ENCODE measurements at places on chromosomes 16 and 17.

GRCh38 chr16:87216148-87216840 is 100.9 kb downstream of the C16orf95 start:
- DNase-seq, result peak; percentile 60

DNA sequence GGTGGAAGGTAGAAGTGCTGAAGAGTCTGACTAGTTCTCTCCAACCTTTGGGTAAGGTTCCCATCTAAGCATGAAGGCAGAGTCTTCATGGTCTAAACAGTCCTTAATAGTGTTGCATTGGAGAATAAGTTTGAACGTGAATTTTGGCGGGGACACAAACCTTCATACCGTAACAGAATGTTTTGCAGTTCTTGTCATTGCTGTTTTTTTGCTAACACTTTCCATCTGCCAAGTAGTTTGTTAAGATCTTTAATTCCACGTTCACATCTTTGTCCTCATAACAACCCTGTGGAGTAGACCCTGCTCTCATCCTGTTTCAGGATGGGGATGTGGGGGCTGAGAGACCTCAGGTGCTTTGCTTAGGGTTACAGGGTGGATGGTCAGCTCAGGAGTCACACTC is 936.9 kb upstream of the EEF2KMT start:
- DNase-seq, result no peak

DNA sequence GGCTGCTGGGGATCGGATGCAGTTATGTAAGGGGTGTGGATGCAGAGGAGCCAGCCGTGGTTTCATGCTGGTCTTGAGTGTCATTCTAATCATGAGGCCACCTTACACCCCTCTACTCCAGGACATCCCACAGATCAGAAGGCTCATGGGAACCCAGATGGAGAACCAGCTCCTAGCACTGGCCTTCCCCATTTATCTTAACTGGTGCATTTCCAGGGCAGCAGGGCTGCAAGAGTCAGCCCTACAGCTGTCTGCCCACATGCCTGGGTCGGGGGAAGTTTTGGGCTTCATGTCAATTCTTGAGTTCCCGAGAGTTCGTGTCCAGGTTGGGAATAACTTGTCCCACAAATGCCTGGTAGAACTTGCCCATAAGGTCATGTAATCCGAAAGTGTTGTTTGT is 29.1 kb downstream of the RPTOR start:
- DNase-seq, result no peak

DNA sequence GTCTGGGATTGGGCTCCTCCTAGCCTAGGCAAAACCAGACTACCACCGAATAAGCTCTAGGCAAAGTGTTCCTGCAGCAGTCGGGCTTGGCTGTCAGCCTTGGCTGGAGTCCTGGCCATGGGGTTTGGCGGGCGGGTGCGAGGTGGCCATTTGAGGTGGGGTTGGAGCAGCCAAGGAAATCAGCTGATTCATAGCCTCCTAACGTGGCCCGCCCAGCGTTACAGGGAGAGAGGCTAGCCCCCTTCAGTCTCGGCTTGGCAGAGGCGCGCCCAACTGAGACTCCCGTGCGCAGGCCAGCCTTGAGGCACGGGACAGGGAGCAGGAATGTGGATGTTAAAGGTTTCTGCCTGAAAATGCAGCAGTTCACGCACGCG is 1.9 kb downstream of the PMP22 start:
- peak; percentile 91 for DNase-seq

GRCh38 chr16:6528217-6528616 is 804.4 kb upstream of the RBFOX1 start:
- no peak for DNase-seq

- DNase-seq, result no peak
Measured at GRCh38 chr16:12253731-12254130, 277.2 kb downstream of the SNX29 start.

DNA sequence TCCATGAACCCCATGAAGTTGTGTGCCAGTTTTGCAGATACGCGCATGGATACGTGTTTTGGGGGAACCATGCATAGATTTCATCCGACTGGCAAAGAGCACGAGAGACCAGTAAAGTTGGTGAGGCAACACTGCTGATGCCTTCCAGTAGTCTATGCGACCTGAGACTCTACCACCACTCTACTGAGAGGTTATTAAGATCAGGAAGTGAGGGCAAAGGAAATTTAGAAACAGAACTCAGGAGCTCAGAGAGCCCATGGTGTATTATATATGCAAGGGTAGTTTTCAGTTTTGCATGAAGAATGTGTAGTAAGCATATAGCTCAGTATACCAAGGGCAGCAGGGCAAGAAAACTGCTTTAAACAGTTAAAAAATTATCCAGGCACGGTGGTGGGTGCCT is 4.2 kb downstream of the SLX4 start:
- no peak for DNase-seq

- peak; percentile 90 for DNase-seq
Measured at GRCh38 chr17:77372444-77373298, 231.9 kb downstream of the SEC14L1 start.

GRCh38 chr17:82424001-82424862 is 5.8 kb upstream of the OGFOD3 start:
- DNase-seq, result peak; percentile 58

- peak; percentile 96 for DNase-seq
Measured at GRCh38 chr17:6753006-6753445, 2.8 kb upstream of the XAF1 start.

DNA sequence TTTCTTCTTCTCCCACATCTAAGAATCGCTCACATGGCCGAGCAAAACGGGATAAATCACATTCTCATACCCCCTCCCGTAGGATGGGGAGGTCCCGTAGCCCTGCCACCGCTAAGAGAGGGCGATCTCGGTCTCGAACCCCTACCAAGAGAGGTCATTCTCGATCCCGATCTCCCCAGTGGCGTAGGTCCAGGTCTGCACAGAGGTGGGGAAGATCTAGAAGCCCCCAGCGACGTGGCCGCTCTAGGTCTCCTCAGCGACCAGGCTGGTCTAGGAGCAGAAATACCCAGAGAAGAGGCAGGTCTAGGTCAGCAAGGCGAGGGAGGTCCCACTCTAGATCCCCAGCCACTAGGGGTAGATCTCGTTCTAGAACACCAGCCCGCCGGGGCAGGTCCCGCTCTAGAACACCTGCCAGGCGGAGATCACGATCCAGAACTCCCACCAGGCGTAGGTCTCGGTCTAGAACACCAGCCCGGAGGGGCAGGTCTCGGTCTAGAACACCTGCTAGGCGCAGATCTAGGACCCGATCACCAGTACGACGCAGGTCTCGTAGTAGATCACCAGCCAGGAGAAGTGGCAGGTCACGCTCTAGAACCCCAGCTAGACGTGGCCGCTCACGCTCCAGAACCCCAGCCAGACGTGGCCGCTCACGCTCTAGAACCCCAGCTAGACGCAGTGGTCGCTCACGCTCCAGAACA is 9.6 kb downstream of the SRRM2 start:
- DNase-seq, result no peak

DNA sequence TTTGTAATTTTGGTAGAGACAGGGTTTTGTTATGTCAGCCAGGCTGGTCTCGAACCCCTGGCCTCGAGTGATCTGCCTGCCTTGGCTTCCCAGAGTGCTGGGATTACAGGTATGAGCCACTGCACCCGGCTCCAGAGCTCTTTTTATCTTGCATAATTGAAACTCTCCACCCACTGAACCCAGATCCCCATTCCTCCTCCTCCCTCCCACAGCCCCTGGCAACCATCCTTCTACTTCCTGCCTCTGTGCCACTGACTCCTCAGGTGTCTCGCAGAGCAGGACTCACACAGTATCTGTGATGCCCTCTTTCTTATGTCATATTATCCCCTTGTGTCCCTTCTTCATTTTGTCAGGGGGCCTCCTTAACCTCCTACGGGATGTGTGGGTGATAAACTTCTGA is 340.7 kb downstream of the SLC39A11 start:
- DNase-seq, result no peak

DNA sequence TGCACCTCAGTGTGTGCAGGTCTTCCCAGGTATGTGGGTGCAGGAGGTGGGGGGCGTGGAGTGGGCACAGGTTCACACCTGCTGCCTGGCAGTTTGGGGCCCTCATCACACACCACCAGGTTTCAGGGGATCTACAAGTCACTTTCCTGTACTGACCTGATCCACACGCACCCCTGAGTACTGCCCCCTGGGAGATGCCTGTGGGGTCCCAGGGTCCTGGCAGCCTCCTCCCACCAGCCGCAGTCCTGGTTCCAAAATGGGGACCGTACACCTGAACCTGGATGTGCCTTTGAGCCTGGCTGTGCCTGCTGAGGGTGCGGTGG is 25.9 kb downstream of the RNF213 start:
- no peak for DNase-seq

- DNase-seq, result peak; percentile 43
Measured at GRCh38 chr17:58121925-58122324, 26.3 kb upstream of the OR4D1 start.

GRCh38 chr17:67632141-67632540 is 85.6 kb upstream of the NOL11 start:
- DNase-seq, result no peak

- DNase-seq, result no peak
Measured at GRCh38 chr17:6713918-6714271, 726 bp upstream of the SLC13A5 start.

DNA sequence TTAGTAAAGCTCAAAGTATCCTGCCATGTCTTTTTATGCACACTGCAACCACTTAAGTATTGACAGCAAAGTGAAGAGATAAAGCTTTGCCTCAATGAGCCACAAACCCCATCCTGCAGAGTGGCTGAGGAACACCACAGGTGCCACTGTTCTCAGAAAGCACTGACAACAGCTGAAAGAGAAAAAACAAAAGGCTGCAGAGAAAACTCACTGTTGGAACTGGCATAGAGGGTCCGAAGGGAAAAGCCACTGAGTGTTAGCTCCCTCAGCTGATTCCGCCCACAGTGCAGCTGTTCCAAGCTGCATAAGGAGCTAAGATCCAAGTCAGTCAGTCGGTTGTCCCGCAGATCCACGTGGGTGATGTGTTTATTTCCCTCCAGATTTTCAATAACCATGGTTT is 48.3 kb downstream of the PHLPP2 start:
- DNase-seq, result no peak

- DNase-seq, result no peak
Measured at GRCh38 chr16:28597692-28598261, 927 bp upstream of the SULT1A2 start.

DNA sequence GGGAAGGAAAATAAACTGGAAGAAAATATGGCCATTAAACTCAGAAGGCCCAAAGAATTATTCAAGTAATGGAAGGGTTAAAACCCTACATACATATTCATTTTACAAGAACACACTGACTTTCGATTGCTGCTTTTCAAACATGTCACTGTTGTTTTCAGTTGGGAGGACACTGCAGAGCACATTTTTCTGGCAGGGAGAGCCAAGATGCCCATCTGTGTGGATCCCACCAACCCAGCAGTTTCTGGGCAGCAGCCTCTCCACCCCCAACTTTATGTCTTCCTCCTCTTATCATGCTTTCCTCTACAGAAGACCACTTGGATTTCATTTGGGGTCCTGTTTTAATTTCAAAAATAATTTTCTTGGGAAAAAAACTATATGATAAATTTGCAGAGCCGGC is 7.1 kb upstream of the CORO6 start:
- DNase-seq, result no peak

- DNase-seq, result peak; percentile 28
Measured at GRCh38 chr17:50469208-50469605, 527 bp upstream of the CHAD start.

GRCh38 chr17:61732169-61732568 is 131.2 kb downstream of the BRIP1 start:
- no peak for DNase-seq

DNA sequence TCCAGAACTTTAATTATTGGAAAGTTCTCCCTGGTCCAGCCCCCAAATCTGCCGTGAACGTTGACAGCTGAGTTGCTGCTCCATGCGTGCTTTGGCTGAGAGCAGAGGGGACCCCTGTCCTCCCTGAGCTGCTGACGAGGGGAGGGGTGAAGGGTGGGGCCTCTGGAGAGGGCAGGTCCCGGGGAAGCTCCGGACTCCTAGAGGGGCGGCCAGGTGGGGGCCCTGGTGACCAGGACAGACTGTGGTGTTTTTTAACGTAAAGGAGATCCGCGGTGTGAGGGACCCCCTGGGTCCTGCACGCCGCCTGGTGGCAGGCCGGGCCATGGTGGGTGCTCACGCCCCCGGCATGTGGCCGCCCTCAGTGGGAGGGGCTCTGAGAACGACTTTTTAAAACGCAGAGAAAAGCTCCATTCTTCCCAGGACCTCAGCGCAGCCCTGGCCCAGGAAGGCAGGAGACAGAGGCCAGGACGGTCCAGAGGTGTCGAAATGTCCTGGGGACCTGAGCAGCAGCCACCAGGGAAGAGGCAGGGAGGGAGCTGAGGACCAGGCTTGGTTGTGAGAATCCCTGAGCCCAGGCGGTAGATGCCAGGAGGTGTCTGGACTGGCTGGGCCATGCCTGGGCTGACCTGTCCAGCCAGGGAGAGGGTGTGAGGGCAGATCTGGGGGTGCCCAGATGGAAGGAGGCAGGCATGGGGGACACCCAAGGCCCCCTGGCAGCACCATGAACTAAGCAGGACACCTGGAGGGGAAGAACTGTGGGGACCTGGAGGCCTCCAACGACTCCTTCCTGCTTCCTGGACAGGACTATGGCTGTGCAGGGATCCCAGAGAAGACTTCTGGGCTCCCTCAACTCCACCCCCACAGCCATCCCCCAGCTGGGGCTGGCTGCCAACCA is at the start of gene MC1R:
Gene MC1R, plus strand, starts transcription at position 410 of the 895 bp plus-strand sequence. Its CDS starts 397 bp downstream, at position 807.
- DNase-seq, result peak; percentile 57

GRCh38 chr17:47806026-47806912 is 15.3 kb downstream of the OSBPL7 start:
- no peak for DNase-seq

GRCh38 chr17:56471696-56472095 is 121.8 kb upstream of the NOG start:
- DNase-seq, result peak; percentile 6

- no peak for DNase-seq
Measured at GRCh38 chr17:13569398-13570123, 32.2 kb downstream of the HS3ST3A1 start.

DNA sequence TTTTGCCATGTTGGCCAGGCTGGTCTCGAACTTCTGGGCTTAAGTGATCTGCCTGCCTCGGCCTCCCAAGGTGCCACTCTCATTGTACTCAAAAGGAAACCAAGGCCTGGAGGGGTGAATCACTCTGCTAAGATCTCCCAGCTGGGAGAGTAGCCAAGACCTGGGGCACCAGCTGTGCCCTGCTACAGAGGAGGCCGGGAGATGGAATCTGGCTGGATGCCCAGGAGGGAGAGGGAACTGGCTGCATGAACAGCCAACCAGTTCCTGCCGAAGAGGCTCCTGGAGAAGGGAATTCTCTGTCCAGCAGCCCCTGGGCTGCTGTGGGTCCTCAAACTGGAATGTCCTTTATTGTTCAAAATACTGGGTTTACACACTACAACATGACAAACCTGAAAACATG is 238.7 kb upstream of the CIBAR2 start:
- peak; percentile 98 for DNase-seq

DNA sequence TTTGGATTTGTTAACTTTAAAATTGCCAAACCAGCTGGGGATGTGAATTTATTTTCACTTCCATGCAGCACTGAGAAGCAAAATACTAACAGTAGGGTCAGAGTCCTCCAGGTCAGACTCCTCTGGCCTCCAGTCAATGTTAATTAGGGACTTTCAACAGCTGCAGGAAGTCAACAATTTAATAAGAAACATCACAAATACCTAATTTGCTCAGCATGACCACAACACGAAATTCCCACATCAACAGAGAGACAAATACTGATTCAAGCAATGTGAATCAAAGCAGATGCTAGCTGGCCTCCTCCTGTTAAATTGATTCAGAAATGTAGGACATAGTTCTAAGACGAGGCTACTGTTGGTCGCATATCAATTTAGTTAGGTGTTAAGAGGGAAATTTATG is 111.7 kb downstream of the ABCA8 start:
- no peak for DNase-seq
